Liver (tissue), 10 donors: ENCODE measurements at places on chromosomes 2 and 18. TPM values are rescaled to one million over a fixed set of nuclear protein-coding genes. Genes with fewer than 3 reads are reported as not detected.
A peak's percentile ranks its signal among the peaks of the same experiment; 100 is the strongest.

DNA sequence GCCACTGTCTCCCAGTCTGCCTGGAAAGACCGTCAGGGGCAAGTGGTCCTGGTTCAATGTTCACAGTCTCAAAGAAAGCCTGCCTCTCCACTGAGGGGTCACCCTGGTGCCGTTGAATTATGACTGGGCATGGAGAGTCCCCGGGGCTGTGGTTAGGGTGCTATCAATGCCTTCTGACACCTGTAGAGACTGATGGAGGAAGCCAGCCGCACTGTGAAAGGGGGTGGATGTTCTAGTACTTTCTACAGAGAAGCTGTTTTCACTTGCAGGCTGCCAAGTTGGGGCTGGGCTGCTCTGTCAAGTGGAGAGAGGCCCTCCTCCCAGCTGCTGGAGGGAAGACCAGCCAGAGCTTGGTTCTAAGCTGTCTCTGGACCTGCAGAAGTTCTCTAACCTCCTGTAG is 80.5 kb downstream of the BCL2L11 start:
- peak; percentile 25 for DNase-seq

ASPRV1 gene
- total RNA-seq: 0.19 TPM

DPYSL5 gene
- not detected for total RNA-seq

- no peak for DNase-seq
Observed at GRCh38 chr2:204727368-204727767, 182.1 kb downstream of the PARD3B start.

GRCh38 chr2:238566001-238566645 is 139.4 kb downstream of the ASB1 start:
- no peak for DNase-seq

DNA sequence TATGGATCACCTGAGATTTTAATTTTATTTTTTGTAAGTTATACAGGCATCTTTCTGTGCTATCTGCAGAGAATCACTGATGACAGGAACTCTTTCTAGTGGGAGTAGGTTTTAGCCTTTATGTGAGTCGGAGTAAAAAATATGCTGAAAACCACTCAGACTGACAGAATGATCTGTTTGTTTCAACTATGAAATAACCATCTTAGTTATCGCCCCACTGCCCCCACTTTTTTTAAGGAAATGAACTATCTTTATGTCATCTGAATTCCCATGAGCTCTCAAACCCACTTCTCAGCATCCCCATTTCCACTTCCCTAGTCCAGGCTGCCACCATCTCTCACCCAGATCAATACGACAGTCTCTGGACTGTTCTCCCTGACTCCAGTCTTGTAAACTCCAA is 38.9 kb downstream of the MRPL33 start:
- DNase-seq: no peak

ZFP36L2 gene
- 19.7 TPM for total RNA-seq

FAHD2B gene
- total RNA-seq: 1.5 TPM

DNA sequence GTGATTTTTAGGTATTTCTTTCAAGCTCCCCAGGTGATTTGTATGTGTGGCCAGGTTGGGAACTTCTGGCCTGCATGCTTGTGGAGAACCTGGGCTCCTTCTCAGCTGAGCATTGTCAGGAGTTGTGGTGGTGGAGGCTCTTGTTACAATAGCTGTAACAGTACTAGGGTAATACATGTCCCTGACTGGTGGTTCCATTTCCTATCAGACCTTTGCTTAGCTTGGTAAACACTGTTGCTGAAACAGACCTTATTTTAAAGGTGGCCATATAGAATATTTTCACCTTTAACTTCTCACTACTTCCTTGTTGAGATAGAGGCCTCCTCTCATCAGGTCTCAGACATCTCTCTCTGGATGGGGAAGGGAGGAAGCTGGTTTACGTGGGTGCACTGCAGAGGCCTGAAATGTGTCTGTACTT is 79.2 kb downstream of the SETBP1 start:
- DNase-seq: no peak

PRADC1 gene
- 25.4 TPM for total RNA-seq

- no peak for DNase-seq
Observed at GRCh38 chr2:30417253-30417652, 29.8 kb upstream of the LCLAT1 start.

GRCh38 chr2:86227685-86228084 is 28.4 kb downstream of the MRPL35 start:
- DNase-seq: no peak

GRCh38 chr2:119647440-119648169 is 31.4 kb upstream of the TMEM177 start:
- DNase-seq: no peak

GRCh38 chr2:215486291-215487001 is 50.6 kb upstream of the FN1 start:
- DNase-seq: no peak
